ENCODE measurements at places on chromosomes 2 and 18. TPM values are rescaled to one million over a fixed set of nuclear protein-coding genes. Genes with fewer than 3 reads are reported as not detected.

Gene ECEL1
- not detected for total RNA-seq

Gene MEMO1
- 26.7 TPM for total RNA-seq

Gene ALPI
- total RNA-seq, result not detected

Gene PROKR1
- not detected for total RNA-seq

Gene POMC
- total RNA-seq, result 0.66 TPM

Gene ERMN
- 0.17 TPM for total RNA-seq

Gene TYW5
- total RNA-seq, result 10.1 TPM

Gene SOWAHC
- 7.1 TPM for total RNA-seq

Gene UGT1A5
- not detected for total RNA-seq

Gene NTSR2
- under 0.01 TPM for total RNA-seq

Gene REG1B
- not detected for total RNA-seq

Gene SS18
- total RNA-seq, result 90.8 TPM

Gene SCN1A
- total RNA-seq, result 0.50 TPM

Gene RAX
- not detected for total RNA-seq

Gene RASGRP3
- total RNA-seq, result 0.50 TPM

Gene ASB18
- total RNA-seq, result not detected

Gene IL36A
- not detected for total RNA-seq

Gene NDC80
- total RNA-seq, result 9.7 TPM

Gene PROC
- not detected for total RNA-seq

Gene CENPA
- total RNA-seq, result 1.8 TPM

Gene SLC11A1
- total RNA-seq, result 0.17 TPM

Gene DNAJC27
- total RNA-seq, result 7.3 TPM

Gene DSC3
- under 0.01 TPM for total RNA-seq

Gene SEMA4F
- 9.4 TPM for total RNA-seq

Gene CCDC150
- total RNA-seq, result 3.9 TPM

Gene MYL1
- total RNA-seq, result not detected

Gene CD28
- not detected for total RNA-seq

Gene FER1L5
- total RNA-seq, result 0.51 TPM

Gene SLC16A14
- total RNA-seq, result 5.6 TPM

Gene RIOK3
- 78.8 TPM for total RNA-seq

Gene NMUR1
- 0.50 TPM for total RNA-seq

Gene ZNF396
- 5.0 TPM for total RNA-seq

Gene GALNT3
- 0.66 TPM for total RNA-seq

Gene SNRNP27
- 38.8 TPM for total RNA-seq

Gene MROH2A
- total RNA-seq, result not detected

Gene CFAP65
- total RNA-seq, result not detected

Gene EPAS1
- 120 TPM for total RNA-seq

Gene TMEM214
- total RNA-seq, result 22.6 TPM

Gene TMEM237
- total RNA-seq, result 23.8 TPM

Gene ABCB11
- total RNA-seq, result not detected

Gene IL1F10
- not detected for total RNA-seq

Data from fibroblast of lung (primary cell).